Stimulated activated CD4-positive, alpha-beta T cell treated with anti-CD3 and anti-CD28 coated beads, TNF-alpha, amount 100 ng/mL, for 48 hours (primary cell): ENCODE measurements at places on chromosomes 13 and 19.

GRCh38 chr19:45211751-45212381, 33.3 kb downstream of the BLOC1S3 start:
- no peak for DNase-seq

- DNase-seq, result no peak
These were observed 4.0 kb upstream of the MAST3 start for GRCh38 chr19:18093439-18094161.

DNA sequence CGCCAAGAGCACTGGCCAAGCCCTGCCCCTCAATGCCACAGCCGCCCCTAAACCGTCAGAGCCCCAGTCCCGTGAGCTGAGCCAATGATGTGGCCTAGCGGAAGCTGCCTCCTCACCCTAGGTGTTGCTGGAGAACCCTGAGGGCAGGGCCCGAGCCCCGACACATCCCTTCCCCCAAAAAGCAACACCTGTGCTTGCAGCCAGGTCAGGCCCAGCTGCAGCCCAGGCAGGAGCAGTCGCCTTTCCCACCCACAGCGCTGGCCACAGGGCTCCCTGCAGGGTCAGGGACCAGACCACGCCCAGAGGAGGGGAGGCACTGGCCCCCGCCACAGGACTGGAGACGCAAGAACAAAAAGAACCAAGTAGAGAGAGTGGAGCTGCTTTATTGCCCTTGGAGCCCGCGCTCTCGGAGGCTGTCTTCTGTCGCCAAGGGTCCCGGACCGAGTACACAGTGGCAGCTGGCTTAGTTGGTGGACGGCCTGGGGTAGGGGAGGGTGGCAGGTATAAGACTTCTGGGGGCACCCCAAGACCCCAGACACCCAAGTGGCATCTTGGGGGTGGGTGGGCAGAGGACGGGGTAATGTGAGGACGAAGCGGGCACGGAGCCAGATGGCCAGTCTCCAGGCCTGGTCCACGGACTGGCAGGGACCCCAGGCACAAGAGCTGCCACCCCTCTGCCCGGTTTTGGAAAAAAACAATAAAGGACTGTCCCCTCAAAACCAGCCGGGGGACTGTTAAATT, 3.3 kb downstream of the P2RY11 start:
- no peak for DNase-seq

DNA sequence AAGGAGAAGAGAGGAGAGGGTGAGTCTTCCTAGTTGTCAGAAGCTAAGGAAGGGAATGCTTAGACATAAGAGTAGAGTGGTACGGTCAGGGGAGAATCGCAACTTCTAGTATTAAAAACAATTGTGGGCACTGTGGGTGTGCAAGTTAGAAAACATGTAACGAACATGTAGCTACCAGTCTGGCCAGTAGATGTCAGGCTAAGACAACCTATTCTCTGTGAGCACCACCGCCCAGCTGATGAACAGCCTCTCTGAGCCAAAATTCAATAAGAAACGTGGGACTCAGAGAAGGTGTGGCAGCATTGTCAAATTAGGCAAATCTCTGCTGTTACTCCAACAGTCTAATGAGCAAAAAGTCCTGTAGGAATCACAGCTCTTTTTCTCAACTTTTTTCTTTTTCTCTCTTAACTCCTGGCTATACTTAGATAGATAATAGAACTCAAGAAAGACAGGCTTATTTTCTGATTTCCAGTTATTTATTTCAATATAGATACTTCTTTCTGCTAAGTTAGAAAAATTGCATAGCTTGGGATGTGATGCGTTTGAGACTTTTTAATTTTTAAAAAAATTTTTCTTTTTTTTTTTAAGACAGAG, 186.2 kb downstream of the USP12 start:
- DNase-seq, result peak; percentile 37

GRCh38 chr13:26707122-26708006, 53.2 kb downstream of the GPR12 start:
- DNase-seq, result peak; percentile 11

- no peak for DNase-seq
These were observed 18.1 kb upstream of the ZSCAN5A start for GRCh38 chr19:56332695-56333094.

- no peak for DNase-seq
These were observed 16.8 kb upstream of the COMP start for GRCh38 chr19:18807861-18808331.

- DNase-seq, result no peak
These were observed 39.2 kb downstream of the FLT1 start for GRCh38 chr13:28455580-28456194.

GRCh38 chr13:94716016-94716415, 3.7 kb upstream of the SOX21 start:
- no peak for DNase-seq

- peak; percentile 29 for DNase-seq
These were observed 350.5 kb downstream of the KCNRG start for GRCh38 chr13:50365408-50366391.

DNA sequence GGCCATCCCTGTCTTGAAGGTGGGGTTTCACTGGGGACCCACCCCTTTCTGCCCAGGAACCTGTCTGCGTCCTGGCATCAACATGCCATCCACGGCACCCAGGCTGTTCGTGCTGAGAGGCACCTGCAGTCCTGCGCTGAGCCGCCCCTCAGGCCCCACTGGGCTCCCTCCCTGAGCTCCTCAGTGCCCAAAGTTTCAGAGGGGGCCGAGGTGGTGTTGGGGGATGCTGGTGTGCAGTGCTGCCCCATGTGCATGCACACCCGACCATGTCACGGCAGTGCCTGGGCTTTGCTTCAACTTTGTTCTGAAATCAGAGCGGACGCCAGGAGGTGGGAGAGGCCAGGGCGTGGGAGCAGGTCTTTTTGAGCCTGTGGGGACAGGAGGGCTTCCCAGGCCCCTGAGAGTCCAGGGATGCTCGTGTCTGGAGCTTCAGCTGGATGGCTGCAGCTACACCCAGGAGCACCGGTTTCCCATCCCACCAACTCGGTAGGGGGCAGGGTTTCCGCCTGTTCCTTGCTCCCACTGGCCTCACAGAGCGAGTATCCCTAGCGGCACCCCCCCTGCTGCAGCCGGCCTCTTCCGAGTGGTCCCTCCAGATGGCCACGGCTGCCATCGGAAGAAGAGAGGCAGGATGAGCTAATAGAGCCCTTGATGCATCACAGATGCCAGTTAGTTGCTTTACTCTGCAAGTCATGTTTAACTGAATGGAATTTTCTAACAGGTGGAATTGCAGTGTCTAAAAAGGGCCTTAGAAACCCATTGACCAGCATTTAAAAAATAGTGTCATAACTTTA, 44.0 kb downstream of the WDFY2 start:
- DNase-seq, result no peak

DNA sequence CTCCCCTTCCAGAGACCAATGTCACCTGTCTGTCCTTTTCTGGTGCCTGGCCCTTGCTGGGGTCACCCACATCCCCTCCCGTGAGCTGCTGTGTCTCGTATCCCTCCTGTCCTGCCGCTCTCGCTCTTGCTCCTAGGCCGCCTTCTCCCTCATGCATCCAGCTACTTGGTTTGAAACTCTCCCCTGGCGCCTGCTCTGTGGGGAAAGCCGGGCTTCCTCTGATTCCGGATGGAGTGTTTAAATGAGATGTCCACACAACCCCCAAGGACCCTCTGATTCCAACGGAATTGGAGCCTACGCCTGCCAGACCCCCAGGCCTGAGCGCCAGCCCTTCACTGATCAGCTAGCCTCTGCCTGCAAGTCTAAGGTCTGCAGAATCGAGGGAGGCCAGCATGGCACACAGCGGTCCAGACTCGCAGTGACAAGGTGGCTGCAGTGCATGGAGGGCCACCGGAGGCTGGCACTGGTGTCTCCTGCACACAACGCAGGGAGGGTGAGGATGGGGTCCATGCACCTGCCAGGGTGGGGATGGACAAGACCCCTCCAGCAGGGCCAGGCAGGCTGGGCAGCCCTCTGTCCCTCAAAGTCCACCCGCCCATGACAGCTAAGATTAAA, 47.2 kb downstream of the RFX2 start:
- no peak for DNase-seq

- no peak for DNase-seq
These were observed 5.6 kb upstream of the PRKD2 start for GRCh38 chr19:46722421-46723022.
